ENCODE measurements at places on chromosomes 5 and 9.

GRCh38 chr9:19378164-19378563, 1.9 kb downstream of the RPS6 start:
- DNase-seq: no peak

DNA sequence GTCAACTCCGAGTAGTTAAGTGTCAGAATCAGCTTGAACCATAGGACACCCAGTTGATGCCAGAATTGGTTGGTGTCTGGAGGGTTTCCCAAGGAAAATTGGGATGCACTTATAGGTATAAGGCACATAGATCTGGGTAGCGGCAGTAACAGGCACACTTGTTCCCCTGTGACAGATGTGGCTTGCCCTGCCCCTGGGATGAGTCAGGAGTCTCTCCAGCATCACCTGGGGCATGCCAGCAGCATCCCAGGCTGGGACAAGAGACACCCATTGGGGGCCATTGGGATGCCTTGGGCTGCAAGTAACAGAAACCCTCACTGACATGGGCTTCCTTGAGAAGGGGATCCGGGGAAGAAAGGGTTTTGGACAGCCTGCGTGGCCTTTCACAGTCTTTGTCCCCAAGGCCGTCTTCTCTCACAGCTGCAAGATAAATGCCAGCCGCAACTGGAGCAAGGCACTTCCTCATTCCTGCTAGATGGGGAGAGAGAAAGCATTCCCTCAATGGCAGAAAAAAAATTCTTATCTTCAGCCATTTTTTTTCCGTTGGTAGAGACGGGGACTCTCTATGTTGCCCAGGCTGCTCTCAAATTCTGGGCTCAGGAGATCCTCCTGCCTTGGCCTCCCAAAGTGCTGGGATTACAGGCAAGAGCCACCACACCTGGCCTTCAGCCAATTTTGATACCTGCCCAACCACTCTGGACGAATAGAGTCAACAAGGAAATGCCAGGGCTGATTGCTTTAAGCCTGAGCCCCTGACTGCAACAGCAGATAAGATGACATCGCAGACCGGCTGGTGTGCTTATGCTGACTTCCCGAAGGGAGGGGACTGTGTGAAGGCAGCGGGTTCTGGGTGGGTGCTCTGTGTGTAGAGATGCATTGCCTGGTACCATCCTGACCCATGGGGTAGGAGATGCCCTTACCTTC, 13.3 kb upstream of the RNF130 start:
- no peak for DNase-seq

- DNase-seq: no peak
These were observed 53.0 kb upstream of the PHYKPL start for GRCh38 chr5:178285399-178286225.

- DNase-seq: no peak
These were observed 27.8 kb downstream of the LARP1 start for GRCh38 chr5:154782812-154783592.

DNA sequence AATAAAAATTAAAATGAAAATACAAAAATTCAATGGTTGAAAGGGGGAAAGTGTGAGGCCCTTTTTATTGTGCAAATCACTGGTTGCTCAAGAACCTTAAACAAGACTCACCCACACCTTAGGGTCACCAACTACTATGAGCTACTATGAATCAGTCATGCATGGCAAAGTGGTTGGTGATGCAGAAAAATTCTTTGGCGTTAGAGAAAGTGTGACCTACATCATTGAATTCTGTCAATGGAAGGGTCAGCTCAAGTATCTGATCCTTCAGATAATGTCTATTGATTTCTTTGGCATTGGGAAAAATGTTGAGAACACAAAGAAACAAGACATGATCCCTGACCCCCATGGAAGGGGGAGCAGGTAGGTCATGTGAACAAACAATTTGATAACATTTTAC, 149.7 kb upstream of the ADCY2 start:
- DNase-seq: no peak

Data from AG04450 (cell line).